ENCODE measurements at places on chromosomes 6 and 20. TPM values are rescaled to one million over a fixed set of nuclear protein-coding genes. Genes with fewer than 3 reads are reported as not detected.
A peak's percentile ranks its signal among the peaks of the same experiment; 100 is the strongest.

MYH7B gene
- total RNA-seq, result 0.26 TPM

EDN1 gene
- total RNA-seq, result 0.26 TPM

SEL1L2 gene
- total RNA-seq, result not detected

CHD6 gene
- total RNA-seq, result 22.9 TPM

IL20RA gene
- 0.33 TPM for total RNA-seq

TINAG gene
- not detected for total RNA-seq

UNC5CL gene
- total RNA-seq, result 0.26 TPM

DOK5 gene
- total RNA-seq, result 16.9 TPM

MOCS1 gene
- total RNA-seq, result 21.8 TPM

EYA2 gene
- 1.7 TPM for total RNA-seq

TSPO2 gene
- total RNA-seq, result not detected

- DNase-seq, result no peak
Measured at GRCh38 chr6:134621858-134622257, 303.9 kb upstream of the SGK1 start.

GRCh38 chr6:116536216-116536621 is 9.3 kb downstream of the TRAPPC3L start:
- peak; percentile 63 for DNase-seq

- peak; percentile 66 for DNase-seq
Measured at GRCh38 chr20:34472246-34472925, 43.8 kb upstream of the DYNLRB1 start.

DNA sequence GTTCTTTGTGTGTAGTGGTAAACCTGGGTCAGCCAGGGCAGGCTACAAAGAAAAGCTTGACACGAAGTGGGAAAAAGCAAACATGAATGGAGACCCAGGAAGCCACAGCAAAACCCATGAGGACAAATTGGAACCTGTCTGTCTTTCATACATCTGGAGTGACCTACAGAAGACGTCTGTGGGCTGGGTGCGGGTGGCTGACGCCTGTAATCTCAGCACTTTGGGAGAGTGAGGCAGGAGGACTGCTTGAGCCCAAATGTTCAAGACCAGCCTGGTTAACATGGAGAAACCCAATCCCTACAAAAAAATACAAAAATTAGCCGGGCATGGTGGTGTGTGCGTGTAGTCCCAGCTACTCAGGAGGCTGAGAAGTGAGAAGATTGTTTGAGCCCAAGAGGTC is 114.8 kb downstream of the PRND start:
- no peak for DNase-seq

- DNase-seq, result no peak
Measured at GRCh38 chr6:82259389-82259788, 11.8 kb upstream of the IBTK start.

- no peak for DNase-seq
Measured at GRCh38 chr20:47577314-47577713, 75.6 kb downstream of the NCOA3 start.

DNA sequence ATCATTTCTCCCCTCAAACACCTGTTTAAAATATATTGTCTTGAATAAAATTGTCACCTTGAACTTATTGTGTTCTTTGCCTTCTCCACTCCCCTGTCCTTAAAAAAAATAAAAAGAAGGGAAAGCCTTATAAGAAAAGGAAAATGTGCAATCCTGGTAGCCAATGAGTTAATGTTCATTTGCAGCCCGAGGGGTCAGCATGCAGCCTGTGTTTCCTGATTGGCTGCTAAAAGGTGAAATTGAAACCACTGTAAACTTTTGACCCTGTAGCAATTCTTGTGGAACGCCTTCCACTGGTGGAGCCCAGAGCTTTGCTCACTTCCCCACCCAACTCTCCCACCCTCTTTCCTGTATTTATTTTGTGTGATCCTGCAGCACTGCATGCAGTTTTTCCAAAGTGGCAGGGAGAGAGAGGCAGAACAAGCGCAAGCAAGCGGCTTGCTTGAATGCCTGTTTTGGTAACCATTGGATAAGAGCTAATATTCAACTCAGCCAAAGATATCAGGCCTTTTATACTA is 74.9 kb downstream of the NCOA3 start:
- DNase-seq, result peak; percentile 93

GRCh38 chr20:1225783-1226654 is at the start of gene RAD21L1:
TSS of gene RAD21L1 (plus strand) at chr20:1226044. CDS start at chr20:1228454, 2,410 bp downstream.
- DNase-seq, result peak; percentile 74

DNA sequence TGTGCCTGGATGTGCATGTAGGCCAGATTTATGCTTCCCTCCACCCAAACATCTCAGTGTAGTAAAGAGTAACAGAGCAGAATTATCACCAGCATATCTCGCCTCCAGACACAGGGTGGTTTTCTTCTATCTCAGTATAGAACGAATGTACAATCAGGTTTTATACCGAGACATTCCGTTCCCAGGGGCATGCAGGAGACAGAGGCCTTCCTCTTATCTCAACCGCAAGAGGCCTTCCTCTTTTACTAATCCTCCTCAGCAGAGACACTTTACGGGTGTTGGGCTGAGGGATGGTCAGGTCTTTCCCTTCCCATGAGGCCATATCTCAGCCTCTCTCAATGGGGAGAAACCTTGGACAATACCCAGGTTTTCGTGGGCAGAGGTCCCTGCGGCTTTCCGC is 36.4 kb upstream of the MC3R start:
- DNase-seq, result no peak

GRCh38 chr6:170073846-170074245 is 217.0 kb downstream of the DLL1 start:
- DNase-seq, result no peak

- DNase-seq, result no peak
Measured at GRCh38 chr6:98516866-98517265, 317.5 kb upstream of the POU3F2 start.

- no peak for DNase-seq
Measured at GRCh38 chr20:10519361-10520046, 84.4 kb downstream of the SLX4IP start.
